Activated CD4-positive, alpha-beta T cell treated with anti-CD3 and anti-CD28 coated beads, Interleukin-2, amount 50 U/mL, for 48 hours (primary cell): ENCODE measurements at places on chromosomes 1 and 21.

- peak; percentile 52 for DNase-seq
Observed at GRCh38 chr1:112904071-112904830, 51.7 kb downstream of the SLC16A1 start.

DNA sequence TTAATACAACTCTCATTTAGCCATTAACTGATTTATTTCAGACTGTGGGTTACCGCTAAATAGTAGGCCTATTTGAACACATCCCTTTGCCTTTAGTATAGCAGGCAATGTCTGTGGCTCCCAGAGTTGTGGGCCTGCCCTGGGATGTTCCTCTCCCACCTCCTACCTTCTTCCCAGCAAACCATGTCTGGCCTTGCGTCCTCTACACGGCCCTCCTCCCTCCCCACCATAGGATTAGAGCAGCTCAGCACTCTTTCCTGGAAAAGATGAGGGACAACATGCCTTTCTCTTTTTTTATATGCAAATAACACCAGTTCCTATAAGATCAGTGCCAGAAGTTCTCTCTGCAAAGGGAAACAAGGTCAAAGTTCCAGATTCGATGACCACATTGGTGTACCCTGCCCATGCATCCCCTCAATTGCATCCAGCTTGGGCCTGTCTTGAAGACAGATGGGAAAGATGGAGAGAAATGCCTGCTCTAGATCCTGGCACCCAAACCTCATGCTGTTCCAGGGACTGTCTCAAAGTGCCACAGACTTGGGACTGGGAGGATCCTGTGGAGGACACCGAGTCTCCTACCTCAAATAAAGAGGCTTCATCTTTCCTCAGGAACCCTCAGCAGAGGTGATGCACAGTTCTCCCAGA is 57.2 kb downstream of the CD46 start:
- no peak for DNase-seq

- DNase-seq, result no peak
Observed at GRCh38 chr1:224707843-224708725, 92.0 kb downstream of the CNIH3 start.

DNA sequence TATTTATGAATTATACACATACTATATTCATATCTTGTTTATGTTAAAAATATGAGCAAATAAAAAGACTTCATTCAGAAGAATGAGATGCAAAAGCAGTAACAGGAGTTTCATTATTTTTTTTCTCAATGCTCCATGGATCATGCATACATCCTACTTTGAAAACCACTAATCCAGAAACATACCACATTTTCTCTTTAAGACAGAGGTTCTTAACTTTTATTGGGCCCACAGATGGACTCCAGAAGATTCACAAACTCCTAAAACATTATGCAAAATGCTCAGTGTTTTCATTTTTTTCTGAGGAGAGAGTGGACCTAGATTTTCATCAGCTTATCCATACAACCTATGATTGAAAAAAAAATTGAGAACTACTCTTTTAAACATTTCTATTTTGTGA is 227.8 kb downstream of the DNM3 start:
- DNase-seq, result no peak

GRCh38 chr1:116537040-116537831 is 33.6 kb downstream of the CD58 start:
- DNase-seq, result no peak

DNA sequence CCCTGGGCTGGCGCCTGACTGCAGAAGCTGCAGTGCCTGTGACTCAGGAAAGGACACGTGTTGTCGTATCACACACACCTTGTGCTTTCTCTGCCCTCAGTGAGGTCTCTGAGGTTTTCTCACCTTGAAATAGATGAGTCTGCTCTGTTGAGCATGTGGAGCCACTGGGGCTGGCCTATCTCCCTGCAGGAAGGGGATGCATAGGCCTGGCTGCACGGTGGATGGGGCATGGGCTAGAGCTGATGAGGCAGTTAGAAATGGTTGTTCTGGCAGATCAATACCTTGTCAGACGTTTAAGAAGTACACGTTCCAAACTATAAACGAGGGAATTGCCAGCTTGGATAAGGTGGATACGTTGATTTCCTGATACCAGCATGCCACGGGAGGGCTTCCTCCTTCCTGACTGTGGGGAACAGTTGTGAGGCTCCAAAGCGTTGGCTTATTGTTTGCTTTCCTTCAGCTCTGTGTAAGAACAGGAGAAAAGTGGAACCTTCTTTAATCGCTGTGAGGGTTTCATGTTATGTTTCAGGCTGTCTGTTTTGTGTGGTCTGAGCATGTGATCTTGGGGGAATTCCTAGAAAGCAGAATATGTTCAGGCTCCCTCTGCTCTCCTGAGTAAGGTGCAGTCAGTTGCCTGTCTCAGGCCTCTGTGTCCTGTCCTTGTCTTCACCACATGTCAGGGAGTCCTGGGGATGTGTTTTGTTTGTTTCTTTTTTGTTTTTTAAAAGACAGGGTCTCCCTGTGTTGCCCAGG is 44.8 kb downstream of the PCNT start:
- DNase-seq, result peak; percentile 21

DNA sequence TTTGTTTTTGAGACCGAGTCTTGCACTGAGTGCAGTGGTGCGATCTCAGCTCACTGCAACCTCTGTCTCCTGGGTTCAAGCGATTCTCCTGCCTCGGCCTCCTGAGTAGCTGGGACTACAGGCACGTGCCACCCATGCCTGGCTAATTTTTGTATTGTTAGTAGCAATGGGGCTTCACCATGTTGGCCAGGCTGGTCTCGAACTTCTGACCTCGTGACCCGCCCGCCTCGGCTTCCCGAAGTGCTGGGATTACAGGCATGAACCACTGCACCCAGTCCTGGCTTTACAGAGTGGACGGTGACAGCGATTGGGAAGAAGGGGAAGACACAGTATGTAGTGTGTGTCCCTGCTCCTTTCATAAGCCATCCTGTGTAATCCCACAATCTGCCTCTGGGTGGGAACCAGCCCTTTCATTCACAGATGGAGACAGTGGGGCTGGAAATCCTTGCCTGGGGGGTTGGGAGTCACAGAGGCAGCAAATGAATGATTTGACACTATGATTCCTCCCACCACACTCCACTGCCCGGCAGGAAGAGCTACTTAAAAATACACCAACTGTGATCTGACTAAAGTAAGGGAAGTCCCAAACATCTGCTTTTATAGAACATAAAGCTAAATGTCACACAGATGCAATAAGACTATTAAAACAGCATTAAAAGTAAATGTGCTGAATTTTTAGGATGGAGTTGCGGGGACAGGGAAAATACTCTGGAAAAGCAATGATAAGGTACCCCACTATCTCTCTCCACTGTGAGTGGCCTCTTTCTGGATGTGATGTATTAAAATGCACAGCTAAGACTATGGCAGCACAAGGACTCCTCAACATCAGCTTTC is 4.5 kb downstream of the PARP1 start:
- DNase-seq, result no peak

DNA sequence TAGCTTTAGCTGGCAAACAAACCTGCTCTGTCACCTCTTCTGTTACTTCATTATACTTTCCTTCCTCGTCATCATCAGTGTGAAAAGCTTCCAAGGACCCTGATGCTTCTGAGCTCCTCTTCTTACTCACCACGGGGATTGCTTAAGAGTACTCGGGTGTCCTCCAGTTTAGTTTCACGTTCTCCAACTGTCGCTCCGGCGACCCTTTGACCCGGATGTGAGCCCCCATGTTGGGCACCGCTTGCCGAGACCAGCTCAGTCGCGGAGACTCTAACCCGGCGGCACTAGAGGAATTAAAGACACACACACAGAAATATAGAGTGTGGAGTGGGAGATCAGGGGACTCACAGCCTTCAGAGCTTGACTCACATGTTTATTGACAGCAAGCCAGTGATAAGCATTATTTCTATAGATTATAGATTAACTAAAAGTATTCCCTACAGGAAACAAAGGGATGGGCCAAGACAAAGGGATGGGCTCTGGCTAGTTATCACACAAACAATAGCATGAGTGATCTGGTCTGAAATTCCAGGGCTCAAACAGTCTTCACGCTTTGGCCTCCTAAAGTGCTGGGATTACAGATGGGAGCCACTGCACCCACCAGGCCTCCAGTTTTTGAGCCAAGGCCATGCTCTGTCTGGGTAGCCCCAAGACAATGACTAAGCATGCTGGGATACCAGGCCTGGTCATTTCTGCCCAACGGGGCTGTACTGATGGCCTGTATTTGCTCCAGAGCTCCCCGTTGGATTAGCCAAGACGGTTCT is 30.1 kb upstream of the ENO1 start:
- no peak for DNase-seq

- no peak for DNase-seq
Observed at GRCh38 chr21:39645331-39645730, 32.6 kb downstream of the B3GALT5 start.

DNA sequence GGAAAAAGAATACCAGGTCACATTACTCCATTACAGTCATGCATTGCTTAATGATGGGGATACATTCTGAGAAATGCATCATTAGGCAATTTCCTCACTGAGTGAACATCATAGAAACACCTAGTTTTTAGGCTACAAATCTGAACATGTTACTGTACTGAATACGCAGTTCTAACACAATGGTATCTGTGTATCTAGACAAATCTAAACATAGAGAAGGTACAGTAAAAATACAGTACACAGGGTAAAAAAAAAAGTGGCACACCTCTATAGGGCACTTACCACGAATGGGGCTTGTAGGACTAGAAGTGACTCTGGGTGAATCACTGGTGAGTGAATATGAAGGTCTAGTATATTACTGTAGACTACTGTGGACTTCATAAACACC is 115.7 kb downstream of the AKT3 start:
- DNase-seq, result no peak

- no peak for DNase-seq
Observed at GRCh38 chr1:104720741-104721140, 971.0 kb downstream of the AMY1C start.

DNA sequence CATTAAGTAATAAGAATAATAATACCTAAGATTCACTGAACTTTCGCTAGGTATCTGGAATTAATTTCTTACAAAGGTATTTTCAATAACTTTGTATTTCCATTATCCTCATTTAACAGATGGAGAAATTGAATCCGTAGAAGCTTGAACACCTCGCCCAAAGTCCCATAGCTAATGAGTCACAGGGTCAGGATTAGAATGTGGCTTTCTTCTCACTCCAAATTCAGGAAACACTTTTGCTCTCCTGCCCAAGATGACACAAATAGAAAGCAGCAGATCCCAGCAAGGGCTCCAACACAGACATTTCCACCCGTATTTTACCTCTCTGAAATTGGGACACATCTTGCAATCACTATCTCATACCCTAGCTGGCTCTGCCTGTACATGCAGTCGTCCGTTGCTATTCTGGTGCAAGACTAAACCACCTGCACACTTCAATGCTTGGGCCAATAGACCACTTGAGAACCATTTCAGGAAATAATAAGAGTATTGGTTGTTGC is 125.9 kb upstream of the GREM2 start:
- no peak for DNase-seq

DNA sequence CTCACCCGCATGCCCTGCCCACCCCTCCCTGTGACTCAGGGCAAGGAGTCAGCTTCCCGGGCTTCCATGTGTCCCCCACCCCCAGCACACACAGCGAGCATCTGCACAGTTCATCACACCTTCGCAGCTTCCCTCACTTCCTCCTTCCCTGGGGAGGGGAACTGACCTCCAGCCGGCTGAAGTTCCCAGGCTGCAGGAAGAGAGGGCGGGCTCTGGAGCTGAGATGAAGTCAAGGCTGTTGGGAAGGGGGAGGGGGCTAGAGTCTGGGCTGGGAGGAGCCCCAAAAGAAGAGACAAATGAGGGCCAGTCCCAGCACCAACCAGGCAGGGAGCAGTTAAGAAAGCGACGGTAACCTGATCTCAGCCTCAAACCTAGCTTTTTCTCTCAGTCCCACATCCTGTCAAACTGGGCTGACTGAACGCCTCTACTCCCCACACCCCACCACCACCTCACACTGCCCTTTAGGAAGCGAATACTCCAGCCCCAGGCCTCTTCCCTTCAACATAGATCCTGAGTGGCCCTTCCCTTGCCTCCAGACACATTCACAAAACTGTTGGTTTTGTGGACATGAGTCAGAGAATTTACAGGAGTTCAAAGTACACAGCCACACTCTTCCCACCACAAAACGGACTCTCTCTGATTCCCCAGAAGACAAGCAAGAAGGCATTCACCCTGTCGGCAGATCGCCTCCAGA is 1.8 kb downstream of the RHOC start:
- DNase-seq, result peak; percentile 68

GRCh38 chr1:57620605-57621004 is 196.7 kb upstream of the DAB1 start:
- no peak for DNase-seq

DNA sequence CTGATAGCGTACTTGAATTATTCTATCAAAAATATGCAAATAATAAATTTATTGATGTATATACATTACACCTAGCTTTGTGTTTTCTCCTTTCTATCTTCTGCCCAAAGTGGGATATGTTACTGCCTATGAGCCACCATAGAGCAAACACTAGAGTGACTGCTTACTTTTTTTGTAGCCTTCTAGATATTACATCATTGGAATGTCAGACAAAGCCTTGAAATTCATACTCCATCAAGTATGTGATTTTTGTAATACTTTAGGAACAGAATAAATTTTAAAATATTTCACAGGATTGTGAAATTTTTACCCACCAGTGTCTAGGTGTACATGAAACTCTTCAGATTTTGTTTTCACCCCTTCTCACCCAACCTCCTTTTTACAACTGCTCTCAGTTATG is 787.6 kb downstream of the USP25 start:
- no peak for DNase-seq

- DNase-seq, result no peak
Observed at GRCh38 chr21:34034369-34035014, 38.9 kb upstream of the MRPS6 start.

GRCh38 chr1:17569200-17570139 is 30.0 kb downstream of the ARHGEF10L start:
- DNase-seq, result no peak

DNA sequence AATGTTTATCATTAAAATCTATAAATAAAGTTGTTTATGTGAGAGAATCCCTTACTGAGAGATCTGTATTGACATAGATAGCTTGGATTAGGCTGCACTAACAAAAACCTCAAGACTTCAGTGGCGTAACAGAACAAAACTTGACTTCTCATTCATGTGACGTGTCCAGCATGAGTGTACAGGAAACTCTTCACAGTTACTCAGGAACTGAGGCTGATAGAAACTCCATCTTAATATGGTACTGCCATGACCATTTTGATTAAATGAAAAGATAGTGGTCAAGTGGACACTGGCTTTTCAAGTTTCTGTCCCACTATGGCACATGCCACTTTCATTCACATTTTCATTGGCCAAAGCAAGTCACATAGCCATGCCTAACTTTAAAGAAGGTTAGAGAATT is 3.7 kb downstream of the ST3GAL3 start:
- no peak for DNase-seq
